ENCODE measurements at places on chromosomes 1 and 21.

DNA sequence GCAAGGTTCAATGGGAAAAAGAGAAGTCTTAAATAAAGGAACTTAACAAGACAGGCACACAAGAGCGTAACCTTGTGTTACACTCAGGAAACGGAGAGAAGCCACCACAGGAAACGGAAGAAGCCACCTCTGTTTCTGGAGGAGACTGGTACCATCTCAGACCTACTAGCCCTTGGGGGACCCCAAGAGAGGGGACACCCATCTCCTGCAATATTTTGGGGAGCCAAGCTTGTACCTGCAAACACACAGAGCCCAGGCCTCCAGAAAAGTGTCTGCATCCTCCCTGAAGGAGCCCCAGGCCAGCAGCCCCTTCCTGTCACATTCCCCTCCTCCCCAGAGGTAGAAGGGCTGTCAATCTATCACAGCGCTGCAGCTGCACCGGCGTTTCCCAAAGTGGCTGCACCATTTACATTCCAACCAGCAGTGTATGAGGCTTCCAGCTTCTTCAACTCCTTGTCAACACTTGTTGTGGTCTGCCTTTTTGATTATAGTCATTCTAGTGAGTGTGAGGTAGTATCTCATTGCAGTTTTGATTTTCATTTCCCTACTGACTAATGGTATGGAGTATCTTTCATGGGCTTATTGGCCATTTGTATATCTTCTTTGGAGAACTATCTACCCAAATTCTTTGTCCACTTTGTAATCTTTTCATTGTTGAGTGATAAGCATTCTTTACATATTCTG is 23.0 kb upstream of the PADI1 start:
- DNase-seq = no peak

GRCh38 chr1:226223157-226223785 is at the start of gene MIXL1:
Gene MIXL1, plus strand, starts transcription at chr1:226223664. Its CDS starts 18 bp downstream, at chr1:226223682.
- no peak for DNase-seq

GRCh38 chr1:85661767-85662166 is 46.5 kb downstream of the ZNHIT6 start:
- DNase-seq = no peak

GRCh38 chr1:185776522-185776921 is 42.3 kb downstream of the HMCN1 start:
- DNase-seq = no peak

GRCh38 chr21:32338209-32338921 is 39.7 kb downstream of the MRAP start:
- peak; percentile 10 for DNase-seq

- no peak for DNase-seq
These were observed 7.6 kb upstream of the SHISA4 start for GRCh38 chr1:201880928-201881571.

DNA sequence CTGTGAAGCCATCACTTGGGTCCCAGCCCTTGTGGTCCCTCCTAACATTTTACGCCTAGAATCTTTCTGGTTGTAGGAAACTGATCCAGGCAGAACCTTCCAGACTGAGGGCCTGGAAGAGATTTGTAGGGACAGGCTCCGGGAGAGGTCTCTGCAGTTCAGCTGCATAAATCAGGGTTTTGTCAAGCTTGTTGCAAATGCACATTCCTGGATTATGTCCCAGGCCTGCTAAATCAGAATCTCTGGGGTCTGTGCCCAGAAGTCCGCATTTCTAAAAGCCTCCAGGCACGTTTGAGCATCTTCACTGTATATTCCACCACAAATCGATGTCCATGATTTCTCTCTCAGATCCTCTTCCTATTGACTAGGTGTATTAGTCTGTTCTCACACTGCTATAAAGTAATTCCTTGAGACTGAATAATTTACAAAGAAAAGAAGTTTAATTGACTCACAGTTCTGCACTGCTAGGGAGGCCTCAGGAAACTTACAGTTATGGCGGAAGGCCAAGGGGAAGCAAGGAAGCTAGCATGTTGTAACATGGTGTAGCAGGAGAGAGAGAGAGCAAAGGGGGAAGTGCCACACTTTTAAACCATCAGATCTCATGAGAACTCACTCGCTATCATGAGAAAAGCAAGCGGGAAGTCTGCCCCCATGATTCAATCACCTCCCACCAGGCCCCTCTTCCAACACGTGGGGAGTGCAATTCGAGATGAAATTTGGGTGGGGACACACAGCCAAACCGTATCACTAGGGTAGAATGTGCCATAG is 1.2 kb upstream of the FHAD1 start:
- no peak for DNase-seq

DNA sequence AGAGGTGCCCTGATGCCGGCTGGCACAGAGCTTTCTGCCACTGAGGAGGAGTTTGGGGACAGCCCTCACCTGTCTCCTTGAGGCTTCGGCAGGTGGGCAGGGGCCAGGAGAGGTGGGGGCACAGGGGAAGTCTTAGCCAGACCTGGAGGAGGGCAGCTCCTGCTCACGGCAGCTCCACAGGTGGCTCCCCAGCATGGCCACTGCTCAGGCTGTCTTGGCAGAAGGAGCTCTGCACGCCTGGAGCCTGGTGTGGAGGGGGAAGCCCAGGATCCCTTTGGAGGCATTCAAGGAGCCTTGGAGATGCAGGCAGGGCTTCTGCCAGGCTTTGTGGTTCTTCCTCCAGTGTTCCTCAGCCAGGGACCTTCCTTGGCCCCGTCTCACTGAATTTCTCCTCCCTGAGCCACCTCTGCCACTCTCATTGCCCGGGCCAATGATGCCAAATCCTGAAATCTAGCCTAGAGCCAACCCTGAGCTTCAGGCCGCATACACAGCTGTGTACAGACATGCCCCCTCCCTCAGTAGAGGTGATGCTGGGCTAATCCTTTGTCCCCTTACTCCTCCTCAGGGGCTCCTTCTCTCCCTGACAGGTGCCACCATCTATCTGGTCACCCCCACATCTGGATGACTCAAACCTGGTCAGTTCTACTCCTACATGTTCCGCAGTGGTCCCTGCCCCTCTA is 251.8 kb upstream of the VAMP3 start:
- no peak for DNase-seq

GRCh38 chr1:34529935-34530859 is 224.7 kb upstream of the GJB5 start:
- DNase-seq = peak; percentile 61
